ENCODE measurements at places on chromosomes 1 and 21.
A peak's percentile ranks its signal among the peaks of the same experiment; 100 is the strongest.

DNA sequence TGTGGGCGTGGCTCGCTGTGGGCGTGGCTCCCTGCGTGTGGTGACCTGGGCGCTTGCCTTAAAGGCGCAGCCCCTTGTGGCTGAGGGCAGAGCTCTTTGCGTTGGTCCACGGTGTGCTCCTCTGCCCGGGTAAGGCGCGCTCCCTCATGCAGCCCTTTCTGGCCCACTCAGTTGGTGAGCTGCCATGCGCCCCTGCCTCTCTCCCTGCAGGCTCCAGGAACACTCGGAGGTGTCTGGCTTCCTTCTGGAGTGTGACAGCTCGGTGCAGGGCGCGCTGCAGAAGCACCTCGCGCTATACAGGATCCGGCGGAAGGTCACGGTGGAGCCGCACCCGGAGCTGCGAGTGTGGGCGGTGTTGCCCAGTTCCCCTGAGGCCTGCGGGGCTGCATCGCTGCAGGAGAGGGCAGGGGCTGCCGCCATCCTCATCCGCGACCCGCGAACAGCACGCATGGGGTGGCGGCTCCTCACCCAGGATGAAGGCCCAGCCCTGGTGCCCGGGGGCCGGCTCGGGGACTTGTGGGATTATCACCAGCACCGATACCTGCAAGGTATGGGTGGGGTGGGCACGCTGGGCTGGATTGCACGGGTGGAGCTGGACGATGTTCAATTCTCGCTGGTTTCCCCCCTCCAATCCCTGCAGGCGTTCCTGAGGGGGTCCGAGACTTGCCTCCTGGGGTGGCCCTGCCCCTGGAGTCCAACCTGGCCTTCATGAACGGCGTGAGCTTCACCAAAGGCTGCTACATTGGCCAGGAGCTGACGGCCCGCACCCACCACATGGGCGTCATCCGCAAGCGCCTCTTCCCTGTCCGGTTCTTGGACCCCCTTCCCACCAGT is 9.1 kb downstream of the IBA57 start:
- DNase-seq: peak; percentile 50

- DNase-seq: no peak
Observed at GRCh38 chr1:89530444-89531089, 5.9 kb downstream of the LRRC8B start.

DNA sequence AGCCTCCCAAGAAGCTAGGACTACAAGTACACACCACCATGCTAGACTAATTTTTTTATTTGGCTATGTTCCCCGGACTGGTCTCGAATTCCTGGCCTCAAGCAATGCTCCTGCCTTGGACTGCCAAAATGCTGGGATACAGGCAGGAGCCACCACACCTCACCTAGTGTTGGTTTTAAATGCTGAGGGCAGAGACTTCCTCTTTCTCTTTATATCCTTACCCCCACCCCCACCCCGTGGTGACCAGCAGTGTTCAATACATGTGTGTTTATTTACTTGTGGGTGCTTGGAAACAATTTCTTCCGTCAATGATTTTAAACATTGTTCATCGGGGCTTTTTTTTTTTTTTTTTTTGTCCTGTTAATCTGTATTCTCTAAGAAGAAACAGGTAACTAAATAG is 158.9 kb downstream of the ZBTB18 start:
- no peak for DNase-seq

DNA sequence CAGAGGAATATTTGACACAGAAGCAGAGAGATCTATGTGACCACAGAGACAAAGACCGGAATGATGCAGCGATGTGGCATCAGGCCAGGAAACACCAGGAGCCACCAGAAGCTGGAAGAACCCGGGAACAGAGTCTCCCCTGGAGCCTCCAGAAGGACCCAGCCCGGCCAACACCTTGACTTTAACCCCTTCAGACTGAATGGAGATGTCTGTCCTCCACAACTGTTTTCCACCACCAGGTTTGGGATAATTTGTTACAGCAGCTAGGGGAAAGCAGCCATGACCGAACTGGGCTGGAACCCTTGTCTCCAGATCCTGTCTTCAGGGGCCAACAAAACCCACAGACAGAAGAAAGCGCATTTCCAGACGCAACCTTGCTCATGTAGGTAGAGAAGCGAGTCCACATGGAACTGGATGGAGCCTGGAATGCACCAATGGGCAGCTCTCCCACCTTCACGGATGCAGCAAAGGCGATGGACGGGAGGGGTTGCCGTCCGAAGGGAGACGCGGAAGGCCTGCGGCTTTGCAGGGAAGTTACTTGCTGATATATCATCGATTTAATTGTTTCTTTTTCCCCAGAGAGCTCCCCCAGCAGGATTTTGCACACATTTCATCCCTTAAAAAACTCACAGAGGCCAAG is 396.6 kb downstream of the NPHP4 start:
- no peak for DNase-seq

GRCh38 chr1:63931468-63931867 is 157.7 kb downstream of the ROR1 start:
- DNase-seq: no peak

GRCh38 chr1:202576816-202577215 is 133.4 kb downstream of the SYT2 start:
- no peak for DNase-seq

DNA sequence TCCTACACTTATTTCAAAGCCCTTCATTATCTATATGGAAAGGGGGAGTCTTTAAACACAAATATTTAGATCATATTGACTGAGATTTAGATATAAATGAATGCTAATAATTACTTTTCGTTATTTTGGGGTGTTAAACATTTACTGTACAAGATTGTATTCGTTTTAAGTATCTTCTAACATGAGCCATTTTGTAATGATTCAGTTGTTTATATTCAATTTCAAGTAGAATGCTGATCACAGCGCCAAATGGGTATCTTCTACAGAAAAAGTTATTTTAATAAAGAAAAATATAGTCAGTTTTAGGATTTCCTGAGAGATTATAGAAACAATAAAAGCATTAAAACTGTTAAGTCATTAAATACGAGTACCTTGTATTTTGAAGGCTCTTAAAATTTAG is 104.5 kb upstream of the HNRNPU start:
- DNase-seq: no peak
